ENCODE measurements at places on chromosomes 11 and 22. TPM values are rescaled to one million over a fixed set of nuclear protein-coding genes. Genes with fewer than 3 reads are reported as not detected.
A peak's percentile ranks its signal among the peaks of the same experiment; 100 is the strongest.

DNA sequence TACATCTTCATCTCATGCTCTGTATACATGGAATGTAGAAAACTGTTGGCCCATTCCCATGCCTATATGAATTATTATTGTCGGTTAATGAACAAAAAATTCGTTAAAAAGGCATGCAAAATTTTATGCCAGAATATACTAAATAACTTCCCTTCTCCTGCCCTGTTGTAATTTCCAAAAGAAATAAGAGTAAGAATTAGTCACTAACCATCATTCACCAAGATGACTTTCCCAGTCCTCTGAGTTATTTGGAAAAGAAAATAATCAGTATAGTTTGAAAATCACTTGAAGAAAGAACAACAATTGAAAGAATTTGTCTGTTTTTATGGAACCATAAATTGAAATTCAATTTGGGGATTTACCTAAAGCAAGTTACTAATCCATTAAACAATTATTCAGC is 1149.1 kb upstream of the RAG2 start:
- DNase-seq: no peak

The RASGRP2 gene
- polyA plus RNA-seq: 5.6 TPM

GRCh38 chr22:28817919-28818859 is 17.8 kb upstream of the XBP1 start:
- peak; percentile 74 for DNase-seq

GRCh38 chr11:134069426-134070341 is 812 bp downstream of the JAM3 start:
- DNase-seq: no peak

- DNase-seq: no peak
Measured at GRCh38 chr11:46896719-46897406, 21.5 kb downstream of the LRP4 start.

- no peak for DNase-seq
Measured at GRCh38 chr11:61349189-61349751, 12.4 kb downstream of the CYB561A3 start.

Measured in right renal pelvis (tissue), 4 donors.